H9 (cell line): ENCODE measurements at places on chromosomes 6 and 20. TPM values are rescaled to one million over a fixed set of nuclear protein-coding genes. Genes with fewer than 3 reads are reported as not detected.

Gene SNAP91
- total RNA-seq = 1.3 and 1.4 TPM in 2 replicates

Gene TGM2
- 1.1 and 1.4 TPM in 2 replicates for total RNA-seq

Gene NUDT3
- total RNA-seq = 22.7 and 23.6 TPM in 2 replicates

Gene C6orf141
- 35.9 and 40.1 TPM in 2 replicates for total RNA-seq

Gene MRAP2
- total RNA-seq = 8.0 and 8.3 TPM in 2 replicates

Gene BEND3
- total RNA-seq = 70.2 and 72.1 TPM in 2 replicates

Gene KIF25
- total RNA-seq = 0.22 and 0.59 TPM in 2 replicates

Gene GPR63
- total RNA-seq = 5.2 and 5.9 TPM in 2 replicates

Gene SLC2A10
- total RNA-seq = 8.2 and 9.9 TPM in 2 replicates

GRCh38 chr6:7214468-7214867, 98.5 kb downstream of the SSR1 start:
- no peak overlapping the region for H3K27ac ChIP-seq
- no peaks in the 10 kb centered on the region for H3K4me1 ChIP-seq
- no peak overlapping the region for H3K4me3 ChIP-seq
- H3K27me3 ChIP-seq = no peaks in the 10 kb centered on the region
- H3K36me3 ChIP-seq = peaks cover 54% of the 10 kb centered on the region
- DNase-seq = no peak

- no peaks in the 10 kb centered on the region for H3K36me3 ChIP-seq
- no peaks in the 10 kb centered on the region for H3K4me1 ChIP-seq
- H3K27me3 ChIP-seq = no peaks in the 10 kb centered on the region
- no peak overlapping the region for H3K4me3 ChIP-seq
These were observed 11.8 kb downstream of the CPNE5 start for GRCh38 chr6:36827261-36828079.

DNA sequence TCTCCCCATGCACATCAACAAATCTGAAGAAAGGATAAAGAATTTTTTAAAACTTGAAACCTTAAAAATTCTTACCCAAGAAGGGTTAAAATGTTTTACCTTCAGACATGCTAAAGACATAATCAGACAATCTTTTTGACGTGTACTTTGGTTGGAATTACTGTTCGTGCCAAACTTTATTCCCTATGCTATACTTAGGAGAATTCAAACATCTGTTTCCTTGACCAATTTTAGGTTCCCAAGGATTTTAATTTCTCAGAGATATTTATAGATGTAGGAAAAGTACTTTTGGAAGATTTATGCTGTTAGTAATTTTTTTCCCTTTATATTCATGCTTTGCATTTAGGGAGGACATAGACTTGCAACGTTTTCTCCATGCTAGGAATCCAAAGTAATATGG, 108.4 kb downstream of the AFG1L start:
- DNase-seq = no peak
- H3K36me3 ChIP-seq = no peaks in the 10 kb centered on the region
- H3K4me1 ChIP-seq = no peaks in the 10 kb centered on the region
- no peak overlapping the region for H3K4me3 ChIP-seq
- H3K27me3 ChIP-seq = no peaks in the 10 kb centered on the region
- no peak overlapping the region for H3K27ac ChIP-seq

DNA sequence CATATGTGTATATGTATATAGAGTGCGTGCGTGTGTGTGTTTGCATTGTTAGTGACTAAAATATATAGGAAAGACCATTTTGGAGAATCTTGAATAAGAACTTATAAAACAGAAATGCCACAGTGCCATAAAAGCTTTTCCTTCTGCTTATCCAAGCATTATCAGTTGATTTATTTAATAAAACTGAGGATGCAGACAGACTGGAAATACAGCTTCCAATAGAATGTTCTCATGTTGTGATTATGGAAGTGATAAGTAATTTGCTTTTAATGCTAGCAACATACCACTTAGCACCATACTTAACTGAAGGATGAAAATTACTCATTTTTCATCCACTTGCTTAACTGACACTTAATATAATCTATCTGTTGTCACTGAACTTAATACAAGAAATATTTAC, 820.1 kb downstream of the TFAP2A start:
- DNase-seq = no peak
- H3K4me1 ChIP-seq = no peaks in the 10 kb centered on the region
- H3K27ac ChIP-seq = no peak overlapping the region

DNA sequence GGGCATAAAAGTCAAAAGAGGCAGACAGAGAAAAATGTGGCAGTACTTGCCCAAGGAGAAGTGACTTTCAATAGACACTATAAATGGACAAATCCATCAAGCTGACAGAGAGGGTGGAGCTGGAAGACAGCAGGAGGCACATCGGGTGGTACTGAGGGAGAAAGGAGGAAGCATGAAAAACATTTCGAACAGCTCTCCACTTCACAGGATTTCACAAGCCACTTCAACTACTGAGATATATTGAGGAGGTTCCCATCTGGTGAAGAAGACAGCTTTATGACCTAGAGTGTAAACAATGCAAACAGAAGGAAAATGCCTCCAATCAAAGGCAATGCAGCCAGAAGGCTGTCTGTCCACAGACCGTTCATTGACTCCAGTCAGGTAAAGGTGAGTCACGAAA, 259.4 kb upstream of the ECI2 start:
- H3K36me3 ChIP-seq = no peaks in the 10 kb centered on the region
- DNase-seq = no peak
- no peaks in the 10 kb centered on the region for H3K27me3 ChIP-seq
- no peak overlapping the region for H3K27ac ChIP-seq
- H3K4me1 ChIP-seq = no peaks in the 10 kb centered on the region

GRCh38 chr6:52927451-52927850, 18.0 kb upstream of the GSTA3 start:
- H3K27ac ChIP-seq = no peak overlapping the region
- no peak for DNase-seq
- peaks cover 3% of the 10 kb centered on the region; the same call in 1 of the 2 replicates for H3K4me1 ChIP-seq
- peaks cover 27% of the 10 kb centered on the region for H3K36me3 ChIP-seq

DNA sequence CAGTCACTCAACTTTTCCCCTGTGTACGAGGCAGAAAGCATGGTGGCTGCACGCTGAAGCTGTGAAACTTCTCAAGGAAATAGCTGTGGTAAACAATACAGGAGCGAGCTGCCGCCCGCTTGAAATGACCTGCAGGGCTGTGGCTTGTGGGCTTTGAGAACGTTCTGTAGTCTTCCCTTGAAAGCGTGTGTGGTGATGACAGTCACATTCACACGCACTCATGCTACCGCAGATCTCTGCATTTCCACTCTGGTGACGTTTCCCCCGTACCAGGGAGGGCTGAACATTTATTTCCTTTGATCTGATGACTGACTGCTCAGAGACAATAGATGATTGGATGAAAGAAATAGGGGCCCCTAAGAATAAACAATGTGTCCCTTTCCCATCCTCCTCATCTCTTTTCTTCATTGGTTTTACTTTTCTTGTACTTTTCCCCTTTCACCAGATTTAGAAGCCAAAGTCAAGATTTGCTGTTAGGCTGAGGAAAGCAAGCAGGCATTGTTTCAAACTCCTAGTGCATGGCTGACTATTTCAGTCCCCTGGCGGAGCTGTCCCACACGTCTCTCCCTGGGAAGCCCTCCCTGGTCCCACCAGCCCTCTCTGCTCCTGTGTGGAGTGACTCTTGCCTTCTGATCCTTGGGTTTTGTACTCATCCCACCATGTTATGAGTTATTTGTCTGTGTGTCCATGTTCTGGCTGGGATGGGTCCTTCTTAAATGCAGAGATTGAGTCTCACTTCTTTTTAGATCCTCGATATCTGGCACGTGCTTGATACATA, 3.9 kb downstream of the SYTL3 start:
- H3K4me1 ChIP-seq = no peaks in the 10 kb centered on the region
- H3K27ac ChIP-seq = no peak overlapping the region
- no peaks in the 10 kb centered on the region for H3K27me3 ChIP-seq
- no peak for DNase-seq

GRCh38 chr6:45420083-45420908, 42.6 kb upstream of the SUPT3H start:
- H3K4me1 ChIP-seq = no peaks in the 10 kb centered on the region
- H3K27me3 ChIP-seq = peaks cover 31% of the 10 kb centered on the region; the same call in 1 of the 2 replicates
- no peaks in the 10 kb centered on the region for H3K36me3 ChIP-seq
- H3K4me3 ChIP-seq = peak overlapping the region; percentile 52
- H3K27ac ChIP-seq = no peak overlapping the region
